ENCODE measurements at places on chromosomes 7 and 10.

GRCh38 chr10:16519250-16519907, 2.3 kb downstream of the C1QL3 start:
- DNase-seq: no peak

DNA sequence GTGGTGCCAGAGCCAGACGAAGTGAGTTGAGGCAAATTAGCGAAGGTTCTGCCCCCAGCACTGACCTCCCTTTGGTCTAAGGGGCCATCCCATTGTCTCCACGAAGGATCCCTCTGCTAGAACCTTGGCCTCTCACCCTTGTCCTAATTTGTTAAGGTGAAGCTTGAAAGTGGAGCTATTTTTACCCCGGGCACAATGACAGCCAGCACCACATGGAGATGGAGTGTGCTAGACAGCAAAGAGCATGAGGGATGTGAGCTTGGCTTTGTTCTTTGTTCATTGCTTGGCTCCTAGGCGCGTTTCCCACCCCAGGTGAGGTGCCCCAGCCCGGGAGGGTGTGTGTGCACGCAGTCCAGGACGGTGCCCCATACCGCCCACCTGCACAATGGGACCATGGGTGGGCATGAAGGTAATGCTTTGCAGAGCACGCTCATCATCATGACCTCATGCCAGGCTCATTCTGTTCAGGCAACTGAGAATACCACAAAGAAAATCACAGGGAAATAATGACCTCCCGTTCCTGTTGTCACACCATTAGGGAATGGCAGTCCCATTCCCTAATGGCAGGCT, 361.0 kb upstream of the FZD8 start:
- no peak for DNase-seq

- no peak for DNase-seq
Measured at GRCh38 chr10:130771491-130771946, 540.0 kb downstream of the TCERG1L start.

GRCh38 chr7:44617225-44617890, 10.9 kb downstream of the OGDH start:
- no peak for DNase-seq

DNA sequence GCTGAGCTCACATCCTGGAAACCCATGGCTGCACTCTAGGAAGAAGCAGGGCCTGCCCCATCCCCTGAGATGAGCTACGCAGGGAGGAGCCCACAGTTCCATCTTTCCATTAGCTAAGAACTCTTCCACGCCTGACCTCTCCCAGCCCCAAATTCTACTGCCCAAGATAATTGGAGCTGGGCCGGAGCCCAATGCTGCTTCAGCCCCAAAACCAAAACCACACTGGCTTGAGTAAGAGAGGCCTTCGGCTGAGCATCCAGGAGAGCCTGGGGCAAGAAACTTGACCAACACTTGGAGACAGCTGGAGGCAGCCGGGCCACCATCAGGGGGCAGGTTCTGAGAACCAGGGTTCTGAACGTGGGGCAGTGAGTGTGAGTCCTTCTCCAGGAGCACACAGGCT, 116.1 kb upstream of the ZMIZ1 start:
- DNase-seq: peak; percentile 95

DNA sequence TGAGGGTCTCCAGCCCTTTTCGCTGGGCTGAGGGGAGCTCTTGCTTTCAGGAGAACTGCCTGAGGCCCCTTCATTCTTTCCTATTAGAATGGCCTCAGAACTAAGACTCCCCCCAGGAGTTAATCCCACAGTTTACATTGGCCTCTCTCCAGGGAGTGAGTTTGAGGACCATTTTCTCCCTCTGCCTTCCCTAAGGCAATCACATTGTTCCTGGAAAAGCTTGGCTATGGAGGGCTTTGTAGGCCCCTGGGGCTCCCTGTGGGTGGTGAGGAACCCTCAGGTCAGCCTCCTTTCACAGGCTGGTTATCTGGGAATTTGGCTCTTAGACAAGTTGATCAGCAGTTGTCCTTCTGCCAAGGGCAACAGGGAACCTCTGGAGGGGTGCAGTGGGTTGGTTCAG, 343.7 kb downstream of the RPS24 start:
- DNase-seq: no peak

- no peak for DNase-seq
Measured at GRCh38 chr7:22201186-22201880, 155.6 kb downstream of the RAPGEF5 start.

All from AG09319 (cell line).